ENCODE measurements at places on chromosomes 16 and 17.

GRCh38 chr17:74987909-74988711, 678 bp downstream of the CDR2L start:
- peak; percentile 74 for DNase-seq

GRCh38 chr16:57299009-57299718, 14.7 kb upstream of the PLLP start:
- DNase-seq: peak; percentile 50

DNA sequence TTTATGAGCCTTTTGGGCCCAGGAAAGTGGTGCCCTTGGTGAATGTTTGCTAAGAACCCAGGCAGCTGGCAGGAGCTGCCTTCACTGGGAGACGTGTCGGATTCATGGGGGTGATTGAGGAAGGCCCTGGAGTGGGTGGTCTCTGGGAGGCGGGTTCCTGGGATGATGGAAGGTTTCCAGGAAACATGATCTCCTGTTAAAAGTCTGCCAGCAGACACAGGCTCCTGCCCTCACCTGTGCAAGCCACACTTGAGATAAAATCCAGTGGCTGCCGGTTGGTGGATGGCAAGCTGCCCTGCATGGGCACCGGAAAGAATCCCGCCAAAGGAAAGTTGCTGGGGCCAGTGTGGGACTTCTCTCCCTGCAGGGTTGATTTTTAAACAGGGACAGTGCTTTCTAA, 189.0 kb upstream of the CIBAR2 start:
- DNase-seq: no peak

GRCh38 chr17:81517339-81518112, 4.9 kb upstream of the ACTG1 start:
- peak; percentile 8 for DNase-seq

DNA sequence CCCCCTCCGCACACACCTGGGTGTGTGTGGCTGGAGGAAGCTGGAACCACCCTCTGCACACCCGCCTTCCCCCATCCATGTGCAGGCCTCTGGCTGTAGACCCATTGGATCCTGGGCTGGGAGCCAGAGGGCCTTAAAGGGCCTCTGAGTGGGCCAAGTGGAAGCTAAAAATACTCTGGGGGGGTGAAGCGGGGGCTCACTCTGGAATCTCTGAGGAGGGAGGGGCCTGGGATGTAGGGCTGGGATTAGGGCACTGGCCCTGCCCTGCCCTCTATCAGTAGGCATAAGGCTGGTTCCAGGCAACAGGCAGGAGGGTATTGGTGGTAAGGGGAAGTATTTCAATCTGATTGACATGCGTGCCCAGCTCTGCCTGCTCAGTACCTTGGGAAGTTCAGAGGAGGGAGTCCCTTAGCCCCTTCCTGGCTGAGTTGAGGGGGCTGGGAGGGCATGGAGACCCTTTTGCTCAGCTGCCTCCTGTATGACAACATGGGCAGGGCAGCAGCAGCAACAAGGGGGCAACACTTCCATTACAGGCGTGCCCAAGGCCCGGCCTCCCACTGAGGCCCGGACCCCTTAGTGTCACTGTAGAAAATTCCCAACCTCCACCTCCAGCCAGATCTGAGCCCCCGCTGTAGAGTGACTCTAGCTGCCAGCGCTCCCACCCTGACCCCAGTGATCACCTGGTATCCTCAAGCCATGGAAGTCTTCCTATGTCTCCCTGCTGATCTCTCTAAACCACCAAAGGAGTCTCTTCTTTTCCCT, 5.2 kb downstream of the ITGA3 start:
- no peak for DNase-seq

- no peak for DNase-seq
These were observed 13.9 kb downstream of the SARM1 start for GRCh38 chr17:28385406-28385805.

DNA sequence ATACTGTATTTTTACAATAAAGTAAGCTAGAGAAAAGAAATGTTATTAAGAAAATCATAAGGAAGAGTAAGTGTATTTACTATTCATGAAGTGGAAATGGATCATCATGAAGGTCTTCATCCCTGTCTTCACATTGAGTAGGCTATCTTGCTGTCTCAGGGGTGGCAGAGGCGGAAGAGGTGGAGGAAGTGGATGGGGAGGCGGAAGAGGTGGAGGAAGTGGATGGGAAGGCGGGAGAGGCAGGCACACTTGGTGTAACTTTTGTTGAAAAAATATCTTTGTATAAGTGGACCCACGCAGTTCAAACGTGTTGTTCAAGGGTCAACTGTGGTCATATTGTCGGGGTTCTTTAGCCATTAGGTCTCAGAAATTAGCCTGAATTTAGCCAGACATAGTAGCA, 50.2 kb downstream of the PIGL start:
- no peak for DNase-seq

DNA sequence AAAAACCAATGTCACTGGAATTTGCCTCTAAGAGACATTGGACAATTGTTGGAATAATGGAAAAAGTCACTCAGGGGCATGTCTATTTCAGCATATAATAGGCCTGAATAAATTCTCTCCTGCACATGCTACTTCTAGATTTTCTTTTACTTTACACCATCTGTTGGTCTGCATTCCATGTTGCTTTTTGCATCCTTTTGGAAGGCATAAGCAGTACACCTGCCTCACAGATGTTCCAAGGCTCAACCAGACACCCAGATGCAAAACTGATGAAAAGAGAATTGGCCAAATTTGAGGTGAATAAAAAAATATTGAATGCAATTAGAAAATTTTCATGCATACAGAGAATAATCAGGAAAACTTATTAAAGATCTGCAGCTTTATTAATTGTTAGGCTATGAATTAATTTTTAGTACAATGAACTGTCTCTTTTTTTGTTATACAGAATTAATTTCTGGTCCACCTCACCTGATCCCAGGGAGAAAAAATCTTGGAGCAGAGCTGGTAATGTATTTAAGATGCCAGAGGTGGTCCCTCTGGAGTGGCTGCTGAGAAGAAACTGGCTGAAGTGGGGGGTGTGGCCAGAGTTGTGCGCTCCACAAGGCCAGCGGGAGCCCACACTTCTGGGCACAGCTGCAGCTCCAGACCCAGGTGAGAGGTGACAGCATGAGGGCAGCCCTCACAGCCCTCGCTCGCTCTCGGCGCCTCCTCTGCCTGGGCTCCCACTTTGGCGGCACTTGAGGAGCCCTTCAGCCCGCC, 778.6 kb downstream of the CDH11 start:
- no peak for DNase-seq

DNA sequence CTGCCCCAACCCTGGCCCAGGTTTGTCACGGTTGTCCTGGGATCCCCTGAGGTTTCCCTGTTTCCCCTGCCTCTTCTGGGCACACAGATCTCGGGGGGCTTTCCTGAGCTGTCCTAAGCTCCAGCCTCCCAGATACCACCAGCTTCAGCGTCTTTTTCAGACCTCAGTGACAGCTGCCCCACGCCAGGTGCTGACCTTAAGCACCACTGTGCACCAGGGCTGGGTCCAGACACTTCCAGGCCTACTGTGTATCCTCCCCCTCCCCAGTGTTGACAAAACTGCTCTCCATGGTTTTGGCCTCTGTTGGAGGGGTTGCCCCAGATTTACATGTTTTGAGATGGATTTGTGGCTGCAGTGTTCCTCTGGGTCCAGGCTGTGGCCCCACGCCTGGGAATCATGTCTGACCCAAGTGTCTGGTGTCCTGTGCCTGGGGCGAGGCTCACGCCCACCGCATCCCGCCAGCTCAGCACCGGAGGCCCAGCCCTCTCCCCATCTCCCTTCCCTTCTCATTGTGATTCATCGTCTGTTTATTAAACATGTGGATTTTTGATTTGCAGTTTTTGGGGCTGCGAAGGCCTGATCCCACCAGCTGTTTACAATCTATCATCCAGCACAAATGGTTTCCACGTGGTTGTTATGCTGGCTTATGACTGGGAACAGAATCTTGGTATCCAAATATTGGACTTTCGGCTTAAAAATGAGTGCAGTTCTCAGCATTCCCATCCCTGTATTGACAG, 82.1 kb downstream of the METRNL start:
- DNase-seq: no peak

GRCh38 chr16:30534368-30535105, at the start of gene ZNF747:
TSS of gene ZNF747 (minus strand) at chr16:30534858. CDS start at chr16:30534679, 179 bp downstream.
- DNase-seq: peak; percentile 90

GRCh38 chr17:58120195-58120822, 27.9 kb upstream of the OR4D1 start:
- peak; percentile 79 for DNase-seq

DNA sequence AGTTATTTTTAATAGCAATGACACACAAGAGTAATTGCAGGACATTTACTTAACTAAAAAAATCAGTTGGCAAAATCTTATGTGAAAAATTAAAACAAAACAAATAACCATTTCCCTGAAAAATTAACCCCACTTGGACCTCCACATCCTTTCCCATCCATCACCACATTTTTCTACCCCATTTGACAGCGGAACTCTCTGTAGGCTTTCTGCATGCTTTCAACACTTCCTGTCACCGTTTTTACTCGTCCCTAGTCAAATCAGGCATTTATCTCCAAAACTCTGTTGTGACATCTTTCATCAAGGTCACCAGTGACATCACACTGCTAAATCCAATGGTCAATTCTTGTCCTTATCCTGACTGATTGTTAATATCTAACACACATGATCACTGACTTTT, 27.5 kb downstream of the KCNJ16 start:
- no peak for DNase-seq

DNA sequence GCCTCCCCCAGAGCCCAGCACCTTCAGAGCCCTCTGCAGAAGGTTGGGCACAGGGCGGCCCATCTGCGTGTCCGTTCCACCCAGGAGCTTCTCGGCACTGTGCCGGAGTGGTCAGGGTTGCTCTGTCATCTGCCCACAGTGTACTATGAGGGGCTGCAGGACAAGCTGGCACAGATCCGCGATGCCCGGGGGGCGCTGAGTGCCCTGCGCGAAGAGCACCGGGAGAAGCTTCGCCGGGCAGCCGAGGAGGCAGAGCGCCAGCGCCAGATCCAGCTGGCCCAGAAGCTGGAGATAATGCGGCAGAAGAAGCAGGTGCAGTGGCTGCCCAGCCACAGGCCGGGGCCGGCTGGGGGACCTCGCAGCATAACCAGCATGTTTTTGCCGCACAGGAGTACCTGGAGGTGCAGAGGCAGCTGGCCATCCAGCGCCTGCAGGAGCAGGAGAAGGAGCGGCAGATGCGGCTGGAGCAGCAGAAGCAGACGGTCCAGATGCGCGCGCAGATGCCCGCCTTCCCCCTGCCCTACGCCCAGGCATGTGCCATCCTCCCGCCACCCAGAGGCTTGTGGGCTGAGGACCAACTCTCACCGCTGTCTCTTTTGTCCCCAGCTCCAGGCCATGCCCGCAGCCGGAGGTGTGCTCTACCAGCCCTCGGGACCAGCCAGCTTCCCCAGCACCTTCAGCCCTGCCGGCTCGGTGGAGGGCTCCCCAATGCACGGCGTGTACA, 6.8 kb upstream of the MRPL12 start:
- no peak for DNase-seq

DNA sequence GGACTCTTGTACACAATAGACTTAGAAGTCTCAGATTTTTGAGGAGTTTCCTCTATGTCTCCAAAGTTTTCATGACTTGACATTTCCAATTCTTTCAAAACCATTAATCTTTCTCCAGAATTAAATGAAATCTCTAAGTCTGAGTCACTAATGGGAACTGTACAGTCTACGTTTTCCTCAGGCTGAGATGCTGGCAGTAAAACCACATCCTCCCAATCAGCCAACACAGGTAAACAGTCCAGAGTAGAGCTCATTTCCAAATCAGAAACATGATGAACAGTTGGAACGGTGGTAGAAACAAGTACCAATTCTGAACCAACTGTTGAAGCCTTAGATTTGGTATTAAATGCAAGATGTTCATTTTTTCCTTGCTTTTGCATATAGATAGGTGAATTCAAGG, 7.9 kb downstream of the ERI2 start:
- DNase-seq: no peak

GRCh38 chr16:88638323-88639230, at the start of gene IL17C:
TSS of gene IL17C (plus strand) at chr16:88638572. CDS start at chr16:88638642, 70 bp downstream.
- no peak for DNase-seq

- DNase-seq: no peak
These were observed 101.2 kb upstream of the DHX40 start for GRCh38 chr17:59464246-59464645.

DNA sequence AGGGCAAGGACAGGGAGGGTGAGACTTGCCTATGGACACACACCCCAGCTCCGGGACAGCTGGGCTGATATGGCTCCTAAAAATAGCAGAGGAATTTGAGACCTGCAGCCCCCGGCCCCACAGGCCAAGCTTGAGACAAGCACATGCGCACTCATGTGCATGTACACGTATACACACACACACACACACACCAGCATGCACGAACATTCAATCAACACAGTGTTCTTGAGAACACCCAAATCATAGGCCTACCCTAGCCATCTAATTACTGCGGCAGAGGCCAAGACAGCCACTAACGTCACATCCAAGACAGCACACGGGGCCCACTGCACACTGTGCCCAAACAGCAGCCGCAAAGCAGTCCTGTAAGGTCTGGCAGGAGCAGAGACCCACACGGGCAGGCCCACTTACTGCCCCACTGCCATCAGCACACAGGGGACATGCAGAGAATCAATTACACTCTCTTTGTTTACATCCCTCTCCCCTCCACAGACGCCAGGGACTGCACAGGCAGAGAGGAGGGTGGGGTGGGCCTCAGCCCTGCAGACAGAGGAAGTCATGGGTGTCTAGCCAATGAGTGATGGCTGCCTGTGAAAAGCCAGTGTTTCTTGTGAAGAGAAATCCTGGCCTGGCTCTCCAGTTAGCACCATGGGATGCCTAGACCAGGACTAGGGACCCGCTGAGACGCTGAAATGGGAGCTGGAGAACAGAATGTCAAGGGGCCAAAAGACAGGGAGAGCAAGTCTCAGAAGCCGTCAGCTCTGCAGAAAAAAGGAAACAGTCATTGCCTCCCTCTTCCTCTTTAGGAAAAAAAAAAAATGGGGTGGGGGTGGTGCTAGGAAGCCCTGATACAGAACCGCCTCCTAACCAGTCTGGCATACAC, 39.3 kb downstream of the MYO18A start:
- no peak for DNase-seq

GRCh38 chr16:56041556-56042140, 149.6 kb upstream of the GNAO1 start:
- DNase-seq: peak; percentile 76

DNA sequence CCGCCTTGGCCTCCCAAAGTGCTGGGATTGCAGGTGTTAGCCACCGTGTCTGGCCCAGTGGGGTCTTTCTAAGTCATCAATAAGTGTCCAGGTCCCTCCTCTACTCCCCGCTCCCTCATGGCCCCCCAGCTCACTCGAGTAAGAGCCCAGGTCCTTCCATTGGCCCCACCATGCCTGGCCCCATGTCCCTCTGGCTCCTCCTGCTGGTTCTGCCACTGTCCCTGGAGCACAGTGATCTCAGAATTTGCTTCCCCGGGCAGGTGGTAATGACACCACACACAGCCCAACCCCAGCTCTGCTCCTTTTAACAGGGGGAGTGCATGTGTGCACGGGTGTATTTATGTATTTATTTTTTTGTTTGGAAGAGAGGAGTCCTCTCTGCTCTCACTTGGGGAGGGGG, 19.6 kb downstream of the MGAT5B start:
- DNase-seq: no peak

Measured in iPS-NIHi11 (cell line).